ENCODE measurements at places on chromosomes 4 and X.

- no peak for DNase-seq
Observed at GRCh38 chr4:79585834-79586233, 177.8 kb upstream of the GK2 start.

- no peak for DNase-seq
Observed at GRCh38 chr4:158010361-158010760, 162.5 kb downstream of the GASK1B start.

GRCh38 chr4:183201331-183201730 is 102.3 kb downstream of the WWC2 start:
- peak; percentile 28 for DNase-seq

DNA sequence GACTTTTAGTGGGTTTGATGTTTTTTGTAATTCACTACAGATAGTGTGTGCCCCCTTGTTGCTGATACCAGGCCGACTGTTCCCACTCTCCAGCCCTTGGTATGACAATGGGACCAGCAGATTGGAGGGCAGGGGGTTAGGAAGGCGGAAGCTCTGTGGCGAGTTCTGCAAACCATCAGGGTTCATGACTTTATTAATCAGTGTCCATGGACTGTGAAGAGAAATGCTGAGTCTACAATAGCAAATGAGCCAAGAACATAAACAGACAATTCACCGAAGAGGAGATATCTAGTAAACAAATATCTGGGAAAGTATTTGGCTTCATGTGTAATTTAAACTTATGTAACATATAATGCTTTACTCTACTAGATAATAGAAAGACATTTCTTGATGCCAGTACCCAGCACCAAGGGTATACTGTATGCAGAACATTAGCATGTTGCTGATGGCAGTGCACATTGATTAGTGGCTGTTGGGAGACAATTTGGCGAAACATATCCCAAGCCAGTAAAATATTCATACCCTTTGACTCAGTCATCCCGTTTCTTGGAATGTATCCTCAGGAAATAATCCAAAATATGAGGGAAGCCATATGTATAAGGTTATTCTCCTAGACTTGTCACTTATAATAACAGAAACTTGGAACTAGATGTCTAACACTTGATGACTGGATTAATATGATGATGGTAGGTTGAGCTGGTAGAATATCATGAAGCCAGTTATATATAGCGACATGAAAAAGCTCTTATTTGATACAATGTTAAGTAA is 169.4 kb downstream of the PTTG2 start:
- no peak for DNase-seq

- DNase-seq: no peak
Observed at GRCh38 chr4:161907590-161907955, 256.2 kb downstream of the FSTL5 start.

- DNase-seq: no peak
Observed at GRCh38 chr4:84433633-84434222, 65.4 kb downstream of the NKX6-1 start.

GRCh38 chr4:163959932-163960331 is 465.4 kb downstream of the TMA16 start:
- no peak for DNase-seq

- no peak for DNase-seq
Observed at GRCh38 chr4:53484911-53485657, 106.2 kb downstream of the LNX1 start.

DNA sequence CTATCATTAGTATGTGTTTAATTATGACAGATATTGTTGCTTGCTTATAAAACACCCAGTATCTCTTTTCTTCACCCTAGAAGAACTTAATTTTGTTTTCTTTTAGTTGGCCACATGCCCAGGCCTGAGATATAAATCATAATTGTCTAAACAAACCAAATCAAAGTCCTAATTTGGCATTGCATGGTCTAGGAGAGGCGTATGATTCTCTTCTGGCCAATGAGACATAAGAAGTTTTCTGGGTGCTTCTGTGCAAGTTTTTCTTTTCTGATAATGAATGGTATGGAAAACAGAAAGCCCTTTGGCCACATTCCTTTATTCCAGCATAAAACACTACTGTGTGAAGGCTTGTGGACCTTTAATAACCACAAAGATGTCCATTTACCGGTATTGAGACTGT is 192.9 kb upstream of the CTSO start:
- DNase-seq: no peak

- no peak for DNase-seq
Observed at GRCh38 chr4:76714226-76714625, 183.7 kb downstream of the SOWAHB start.

DNA sequence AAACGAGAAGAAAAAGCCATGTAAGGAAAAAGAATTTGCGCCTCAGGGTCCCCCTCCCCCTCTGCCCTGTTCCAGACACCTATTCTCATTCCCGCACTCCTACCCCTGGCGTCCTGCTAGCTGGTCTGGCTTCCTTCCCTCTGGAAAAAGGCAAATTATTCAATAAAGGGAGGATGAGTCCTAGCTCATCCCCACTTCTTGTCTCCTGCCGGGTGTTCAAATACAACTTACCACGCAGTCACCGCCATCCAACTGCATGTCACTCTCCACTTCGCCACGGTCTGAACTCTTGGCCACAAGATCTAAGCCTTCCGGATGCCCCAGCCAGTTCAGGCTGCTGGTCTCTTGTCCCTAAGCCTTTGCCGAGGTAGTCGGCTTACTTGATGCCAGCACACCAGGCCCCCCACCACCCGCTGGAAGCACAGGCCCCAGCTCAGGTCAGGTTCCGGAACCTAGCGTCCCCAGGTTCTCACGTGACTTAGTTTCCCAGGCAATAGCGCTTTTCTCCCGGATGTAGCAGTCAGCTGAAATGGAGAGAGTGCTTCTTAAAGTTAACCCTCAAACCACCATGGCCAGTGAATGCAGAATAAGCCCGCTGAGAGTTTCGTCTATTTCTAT is 209.6 kb upstream of the SPIN4 start:
- DNase-seq: peak; percentile 36

DNA sequence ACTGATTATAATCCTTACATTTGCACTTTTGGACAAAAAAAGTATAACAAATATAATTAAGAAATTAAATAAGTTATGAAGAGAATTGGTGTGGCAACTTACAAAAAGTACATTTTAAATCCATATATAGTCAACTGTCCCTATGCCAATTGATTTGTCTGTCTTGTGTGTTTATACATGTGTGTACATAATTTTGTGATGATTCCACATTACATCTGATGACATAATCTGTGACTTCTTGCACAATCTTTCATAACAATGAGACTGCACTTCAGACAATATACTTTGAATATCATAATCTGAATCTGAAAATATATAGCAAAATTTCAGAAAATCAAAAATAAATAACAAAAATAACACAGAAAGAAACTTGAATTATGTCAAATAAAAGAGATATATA is 953.4 kb downstream of the FAT4 start:
- DNase-seq: no peak

DNA sequence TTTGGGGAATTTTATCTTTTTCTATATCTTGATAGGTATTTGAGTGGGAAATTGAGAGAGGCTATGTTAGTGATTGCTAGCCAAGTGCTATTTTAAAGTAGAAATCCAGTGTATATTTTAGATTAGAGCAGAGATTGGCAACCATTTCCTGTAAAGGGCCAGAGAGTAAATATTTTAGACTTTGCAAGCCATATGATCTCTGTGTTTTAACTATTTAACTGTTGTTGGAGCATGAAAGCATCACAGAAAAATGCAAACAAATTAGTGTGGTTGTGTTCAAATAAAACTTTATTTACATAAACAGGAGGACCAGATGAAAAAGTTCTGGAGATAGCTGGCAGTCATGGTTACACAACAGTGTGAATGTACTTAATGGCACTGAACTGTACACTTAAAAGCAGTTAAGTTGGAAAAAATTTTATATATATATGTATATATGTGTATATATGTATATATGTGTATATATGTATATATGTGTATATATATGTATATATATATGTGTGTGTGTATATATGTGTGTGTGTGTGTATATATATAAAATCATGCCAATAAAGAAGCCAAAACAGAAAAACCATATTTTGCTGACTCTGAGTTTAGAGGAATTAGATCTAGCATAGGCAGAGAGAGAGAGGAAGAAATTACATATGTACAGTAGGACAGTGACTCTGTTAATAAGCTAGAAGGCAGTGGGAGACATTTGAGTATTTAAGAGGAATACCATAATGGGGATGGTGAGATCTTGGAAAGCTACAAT is 83.4 kb downstream of the TMEM164 start:
- DNase-seq: no peak

DNA sequence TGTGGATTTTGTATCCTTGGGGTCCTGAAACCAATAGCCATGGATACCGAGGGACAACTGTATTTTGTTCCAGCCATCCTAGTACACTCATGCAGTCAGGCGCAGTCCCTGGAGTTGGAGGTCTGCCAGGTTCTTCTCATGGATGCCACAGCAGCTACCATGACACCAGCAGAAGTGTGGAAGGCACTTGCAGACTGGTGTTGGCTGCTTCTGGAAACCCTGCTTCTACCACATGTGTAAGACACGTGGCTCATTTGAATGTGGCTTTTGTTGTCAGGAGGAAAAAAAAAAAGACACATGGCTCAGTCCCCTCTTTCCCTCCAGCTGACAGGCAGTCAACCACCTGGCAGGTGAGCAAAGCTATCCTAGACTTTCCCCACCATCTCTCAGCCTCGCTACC is 19.4 kb downstream of the DRD5 start:
- no peak for DNase-seq

- DNase-seq: no peak
Observed at GRCh38 chr4:121951521-121952110, at the start of gene TRPC3. TSS of gene TRPC3 (minus strand) at chr4:121952060. CDS start at chr4:121951680, 380 bp downstream.

- no peak for DNase-seq
Observed at GRCh38 chrX:154481911-154482601, 3.0 kb upstream of the LAGE3 start.

DNA sequence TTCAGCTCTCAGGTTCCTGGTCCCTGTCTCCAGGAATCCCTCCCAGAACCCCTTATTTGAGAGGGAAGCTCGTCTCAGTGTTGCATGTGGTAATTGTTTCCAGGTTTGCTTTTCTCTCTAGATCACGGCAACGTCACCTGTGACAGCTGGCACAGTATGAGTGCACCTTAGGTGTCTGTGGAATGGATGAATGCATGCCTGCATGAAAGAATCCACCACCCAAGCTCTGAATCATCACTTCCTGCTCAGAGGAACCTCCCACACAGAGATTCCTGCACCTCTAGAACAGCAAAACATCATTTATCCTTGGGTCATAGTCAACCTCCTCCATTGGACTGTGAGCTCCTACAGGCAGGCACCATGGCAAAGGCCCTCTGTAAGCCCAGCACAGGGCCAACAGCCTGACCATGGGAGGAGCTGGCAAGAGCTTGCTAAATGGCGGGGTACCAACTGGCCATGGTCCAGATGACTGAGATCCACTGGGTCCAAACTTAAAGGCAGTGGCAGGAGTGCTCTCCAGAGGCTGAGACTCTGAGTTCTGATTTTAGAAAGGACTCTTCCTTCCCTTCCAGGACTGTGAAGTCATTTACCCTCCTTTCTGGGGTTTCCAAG is 116.2 kb downstream of the SLC2A9 start:
- no peak for DNase-seq

DNA sequence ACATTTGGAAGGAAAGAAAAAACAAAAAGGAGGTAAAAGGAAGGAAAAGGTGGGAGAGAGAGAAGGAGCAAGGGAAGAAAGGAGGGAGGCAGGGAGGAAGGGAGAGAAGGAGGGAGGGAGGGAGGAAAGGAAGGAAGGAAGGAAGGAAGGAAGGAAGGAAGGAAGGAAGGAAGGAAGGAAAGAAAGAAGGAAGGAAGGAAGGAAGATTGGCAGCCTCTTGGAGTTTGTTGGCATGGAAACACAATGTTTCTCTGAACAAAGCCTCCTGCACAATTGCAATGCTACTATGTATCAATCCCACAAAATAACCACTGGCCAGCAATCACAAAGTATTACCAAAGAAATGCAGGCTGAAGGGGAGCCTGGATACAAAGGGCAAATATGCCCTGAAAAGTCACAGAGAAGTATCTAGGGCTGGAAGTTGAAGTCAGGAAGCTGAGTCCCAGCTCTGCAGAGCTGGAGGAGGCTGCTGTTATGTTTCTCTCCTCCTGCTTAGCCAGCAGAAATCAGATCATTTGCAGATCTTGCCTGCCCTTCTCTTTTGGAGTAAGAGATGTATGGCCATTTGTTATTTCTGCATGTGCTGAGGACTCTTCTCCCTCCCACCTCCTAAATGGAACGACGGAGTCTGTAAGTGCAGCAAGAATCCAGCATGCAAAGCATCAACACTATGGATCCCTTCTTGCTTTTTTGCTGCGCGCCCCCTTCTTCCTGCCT is 195.9 kb upstream of the LDB2 start:
- no peak for DNase-seq

- DNase-seq: no peak
Observed at GRCh38 chr4:126475730-126476129, 1157.0 kb upstream of the INTU start.

DNA sequence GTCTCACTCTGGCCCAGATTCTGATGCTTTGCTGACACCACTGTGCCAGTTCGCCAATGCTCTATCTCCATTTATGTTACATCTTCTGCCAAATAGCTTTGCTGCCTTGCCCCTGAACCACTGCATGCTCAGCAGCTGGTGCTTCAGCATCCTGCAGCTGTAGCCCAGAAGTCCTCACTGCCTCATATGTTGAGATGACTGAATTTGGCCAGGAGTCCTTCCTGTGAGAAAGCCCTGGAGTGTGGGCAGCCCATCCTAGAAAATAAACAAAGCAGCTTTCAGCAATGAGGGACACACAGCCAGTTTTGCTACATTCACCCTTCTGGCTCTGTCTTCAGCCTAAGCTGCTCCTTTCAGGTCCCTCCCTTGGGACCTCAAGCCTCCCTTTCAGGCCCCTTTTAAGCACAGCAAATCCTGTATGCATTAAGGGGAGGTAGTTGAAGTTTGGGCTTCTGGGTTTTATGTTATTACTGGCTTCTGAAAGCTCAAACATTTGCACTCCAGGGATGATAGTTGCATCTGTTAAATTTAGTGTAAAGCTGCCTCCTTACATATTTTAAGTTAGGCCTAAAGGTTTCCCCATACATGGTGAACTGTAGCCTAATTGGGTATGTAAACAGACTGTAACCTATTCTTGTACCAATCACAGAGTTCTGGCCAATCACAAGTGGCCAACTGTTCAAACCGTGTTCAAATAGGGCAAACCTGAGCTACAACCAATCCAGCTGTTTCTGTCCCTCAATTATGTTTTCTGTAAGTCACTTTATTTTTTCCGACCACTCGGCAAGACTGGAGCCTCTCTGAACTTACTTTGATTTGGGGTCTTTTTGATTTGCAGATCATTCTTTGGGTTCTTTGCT is 2.1 kb upstream of the TMEM165 start:
- DNase-seq: no peak

GRCh38 chr4:5191831-5192230 is 140.6 kb downstream of the STK32B start:
- no peak for DNase-seq

DNA sequence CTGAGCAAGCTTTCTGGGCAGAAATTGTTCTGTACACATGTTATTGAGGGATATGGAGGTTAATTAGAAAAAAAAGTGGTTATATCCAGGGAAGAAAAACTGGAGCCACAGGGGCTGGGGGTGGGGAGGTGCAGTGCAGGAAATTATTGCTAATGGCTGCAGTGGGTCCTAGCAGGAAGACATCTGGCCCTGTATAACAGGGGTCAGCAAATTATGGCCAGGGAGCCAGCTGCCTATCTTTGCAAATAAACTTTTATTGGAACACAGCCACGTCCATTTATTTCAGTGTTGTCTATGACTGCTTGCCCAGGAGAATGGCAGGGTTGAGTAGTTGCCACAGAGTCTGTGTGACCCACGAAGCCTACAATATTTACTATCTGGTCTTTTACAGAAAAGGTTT is 23.4 kb upstream of the PRPS2 start:
- no peak for DNase-seq

- DNase-seq: no peak
Observed at GRCh38 chr4:113881256-113881655, 98.2 kb downstream of the ARSJ start.
